ENCODE measurements at places on chromosomes 6 and 20.

DNA sequence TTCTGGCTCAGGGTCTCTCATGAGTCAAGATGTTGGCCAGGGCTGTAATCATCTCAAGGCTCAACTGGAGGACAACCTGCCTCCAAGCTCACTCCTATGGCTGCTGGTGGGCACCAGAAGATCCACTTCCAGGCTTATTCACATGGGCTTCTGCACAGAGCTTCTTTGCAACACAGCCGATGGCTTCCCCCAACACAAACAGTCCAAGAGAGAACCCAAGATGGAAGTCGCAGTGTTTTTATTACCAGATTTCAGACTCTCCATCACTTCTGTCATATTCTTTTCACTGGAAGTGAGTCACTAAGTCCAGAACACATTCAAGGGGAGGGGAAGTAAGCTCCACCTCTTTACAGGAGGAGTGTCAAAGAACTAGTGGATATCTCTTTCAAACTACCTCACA lies 75.5 kb downstream of the CD164 start:
- no peak for DNase-seq

- DNase-seq, result no peak
Observed at GRCh38 chr6:111367393-111368088, 115.5 kb downstream of the REV3L start.

- no peak for DNase-seq
Observed at GRCh38 chr6:47348316-47348863, 38.7 kb upstream of the TNFRSF21 start.

GRCh38 chr6:154261688-154262397 lies 94.8 kb downstream of the IPCEF1 start:
- no peak for DNase-seq

DNA sequence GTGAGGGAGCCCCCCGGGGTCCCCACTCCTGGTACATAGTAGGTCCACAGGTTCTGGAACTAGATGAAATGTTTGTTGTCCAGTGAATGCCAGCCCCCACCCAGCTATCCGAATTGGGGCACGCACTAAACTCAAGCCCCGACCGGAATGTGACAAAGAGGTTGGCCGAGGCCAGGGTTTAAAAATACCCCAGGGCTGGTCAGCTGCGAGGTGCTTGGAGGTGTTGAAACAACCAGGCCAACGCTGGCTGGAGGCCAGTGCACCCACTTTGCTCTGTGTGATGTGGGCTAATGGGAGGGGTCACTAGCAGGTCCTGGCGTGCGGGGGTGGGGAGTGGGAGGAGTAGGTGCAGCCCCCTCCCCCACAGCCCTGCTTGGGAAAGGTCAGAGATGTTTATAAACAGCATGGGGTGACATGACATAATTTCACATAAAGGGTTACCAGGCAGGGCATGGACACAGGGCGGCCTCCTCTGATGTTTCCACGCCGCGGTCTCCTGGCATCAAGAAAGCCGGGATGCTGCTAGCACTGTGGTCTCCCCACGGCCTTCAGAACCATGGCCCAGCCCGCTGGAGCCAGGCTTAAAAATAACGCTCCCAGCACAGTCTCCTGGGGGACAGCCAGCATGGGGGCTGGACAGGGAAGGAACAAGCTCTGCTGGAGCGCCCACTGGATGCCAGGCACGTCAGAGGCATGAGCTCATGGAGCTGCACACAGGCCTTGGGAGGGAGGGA lies 111.2 kb upstream of the PTPN1 start:
- peak; percentile 96 for DNase-seq

GRCh38 chr6:64497634-64498033 lies 862.0 kb downstream of the PHF3 start:
- no peak for DNase-seq

DNA sequence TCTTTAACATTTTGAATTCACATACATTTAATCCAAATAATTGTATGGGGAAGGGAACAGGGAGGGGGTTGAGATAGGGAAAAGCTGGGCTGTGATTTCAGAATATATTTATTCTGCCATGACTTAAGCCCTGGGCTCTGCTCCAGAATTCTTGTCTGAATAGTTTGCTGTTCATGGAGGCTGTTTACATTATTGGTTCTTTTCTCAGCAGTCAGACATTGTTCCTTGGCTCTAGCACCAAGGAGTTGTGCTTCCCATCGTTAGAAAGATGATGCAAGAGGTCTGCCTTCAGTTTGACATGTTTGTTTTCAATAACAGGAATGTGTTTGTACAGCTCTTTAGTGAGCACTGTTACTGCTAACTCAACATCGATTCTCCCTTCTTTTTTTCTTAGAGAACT lies 198.8 kb upstream of the CDYL start:
- DNase-seq, result no peak

GRCh38 chr6:84095156-84095555 lies 61.6 kb downstream of the MRAP2 start:
- no peak for DNase-seq

DNA sequence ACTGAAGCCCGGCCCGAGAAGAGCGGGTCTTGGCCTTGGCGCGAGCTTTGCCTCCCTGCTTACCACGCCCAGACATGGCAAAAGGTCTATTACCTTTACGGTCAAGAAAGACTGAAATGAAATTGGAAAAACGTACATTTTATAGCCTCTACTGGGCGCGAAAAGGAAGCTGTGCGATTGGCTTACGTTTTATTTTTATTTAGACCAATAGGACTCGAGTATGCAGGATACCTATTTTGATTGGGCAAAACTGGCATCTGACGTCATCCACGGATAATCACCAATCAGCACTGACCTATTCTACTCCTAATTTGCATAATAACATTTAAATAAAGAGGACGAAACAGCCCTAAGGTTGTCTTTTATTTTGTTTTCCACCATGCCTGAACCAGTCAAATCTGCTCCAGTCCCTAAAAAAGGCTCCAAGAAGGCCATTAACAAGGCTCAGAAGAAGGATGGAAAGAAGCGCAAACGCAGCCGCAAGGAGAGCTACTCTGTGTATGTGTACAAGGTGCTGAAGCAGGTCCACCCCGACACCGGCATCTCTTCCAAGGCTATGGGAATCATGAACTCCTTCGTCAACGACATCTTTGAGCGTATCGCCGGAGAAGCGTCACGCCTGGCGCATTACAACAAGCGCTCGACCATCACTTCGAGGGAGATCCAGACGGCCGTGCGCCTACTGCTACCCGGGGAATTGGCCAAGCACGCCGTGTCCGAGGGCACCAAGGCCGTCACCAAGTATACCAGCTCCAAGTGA lies 97.4 kb downstream of the OR2B2 start:
- no peak for DNase-seq

- no peak for DNase-seq
Observed at GRCh38 chr6:113301651-113302050, 555.5 kb upstream of the MARCKS start.

GRCh38 chr20:33664762-33665144 lies 2.0 kb upstream of the ACTL10 start:
- no peak for DNase-seq

DNA sequence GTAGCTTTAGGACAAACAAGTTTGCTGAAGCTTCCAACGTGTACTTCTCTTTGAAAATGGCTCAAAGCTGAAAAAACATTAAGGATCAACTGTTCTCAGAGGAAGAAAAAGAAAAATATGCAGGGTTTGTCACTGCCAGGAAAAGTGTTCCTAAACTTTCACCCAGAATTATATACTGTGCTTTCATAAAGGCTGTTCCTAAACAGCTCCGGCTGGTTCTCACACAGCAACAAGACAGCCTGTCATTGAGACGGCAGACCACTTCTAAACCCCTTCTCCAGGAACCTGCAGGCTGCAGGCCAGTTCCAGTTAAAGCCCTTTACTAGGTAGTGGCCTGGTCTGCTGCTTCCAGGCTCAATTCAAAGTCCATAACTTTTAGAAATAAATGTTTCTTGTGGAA lies 97.4 kb upstream of the SOX4 start:
- DNase-seq, result no peak

DNA sequence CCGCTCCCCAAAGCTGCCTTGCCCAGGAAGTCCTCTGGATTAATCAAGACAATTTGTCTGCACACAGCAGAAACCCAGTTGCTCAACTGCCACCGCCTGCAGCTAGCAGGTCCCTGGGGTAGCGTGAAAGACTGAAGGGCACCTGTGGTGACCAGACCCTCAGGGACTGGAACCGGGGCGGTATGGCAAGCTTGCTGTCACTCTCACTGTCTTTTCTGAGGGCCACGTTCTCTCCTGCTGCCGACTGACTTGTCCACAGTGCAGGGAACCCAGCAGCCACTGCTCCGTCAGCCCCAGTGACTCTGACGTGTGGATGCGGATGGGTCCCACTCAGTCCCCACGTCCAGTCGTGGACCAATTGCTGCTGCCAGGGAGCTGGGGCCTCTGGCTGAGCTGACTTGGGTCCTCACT lies 72.8 kb upstream of the PMEPA1 start:
- DNase-seq, result no peak

DNA sequence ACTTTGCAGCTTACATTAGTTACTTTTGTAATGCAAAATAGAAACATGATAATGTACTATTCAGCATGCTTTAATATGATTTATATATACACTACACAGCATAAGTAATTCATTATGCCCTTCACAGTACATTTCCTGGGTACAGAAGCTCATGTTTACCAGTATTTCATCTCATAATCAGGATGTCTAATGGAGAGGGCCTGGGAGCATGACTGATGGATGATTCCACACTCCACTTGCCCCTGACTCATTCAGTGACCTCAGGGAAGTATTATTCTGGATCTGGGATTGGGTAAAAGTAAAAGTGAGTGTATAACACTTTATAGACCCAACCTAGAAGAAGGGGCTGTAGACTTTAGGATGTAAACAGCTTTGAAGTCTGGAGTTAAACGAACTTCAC lies 31.4 kb upstream of the BACH2 start:
- DNase-seq, result no peak

DNA sequence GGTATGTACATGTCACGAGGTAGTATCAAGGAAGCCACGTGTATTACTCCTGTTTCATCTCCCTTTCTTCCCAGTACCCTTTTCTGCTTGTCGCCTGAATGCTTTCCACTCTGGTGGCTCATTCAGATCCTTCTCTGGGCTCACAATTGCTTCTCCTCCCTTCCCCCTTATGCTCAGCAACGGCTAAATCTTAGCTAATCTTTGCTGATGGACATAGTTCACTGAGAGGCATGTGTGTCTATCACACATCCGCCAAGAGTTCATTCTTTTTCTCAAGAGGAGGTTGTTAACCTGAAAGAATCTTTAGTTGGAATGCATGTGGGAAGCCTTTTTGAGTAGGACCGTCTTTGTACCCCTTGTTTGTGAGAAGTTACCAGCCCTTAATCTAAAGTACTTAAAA lies 25.8 kb upstream of the MROH8 start:
- no peak for DNase-seq

GRCh38 chr6:158029668-158030230 lies 48.1 kb downstream of the SYNJ2 start:
- DNase-seq, result no peak

- no peak for DNase-seq
Observed at GRCh38 chr6:9699888-9700287, 715.0 kb downstream of the TFAP2A start.

DNA sequence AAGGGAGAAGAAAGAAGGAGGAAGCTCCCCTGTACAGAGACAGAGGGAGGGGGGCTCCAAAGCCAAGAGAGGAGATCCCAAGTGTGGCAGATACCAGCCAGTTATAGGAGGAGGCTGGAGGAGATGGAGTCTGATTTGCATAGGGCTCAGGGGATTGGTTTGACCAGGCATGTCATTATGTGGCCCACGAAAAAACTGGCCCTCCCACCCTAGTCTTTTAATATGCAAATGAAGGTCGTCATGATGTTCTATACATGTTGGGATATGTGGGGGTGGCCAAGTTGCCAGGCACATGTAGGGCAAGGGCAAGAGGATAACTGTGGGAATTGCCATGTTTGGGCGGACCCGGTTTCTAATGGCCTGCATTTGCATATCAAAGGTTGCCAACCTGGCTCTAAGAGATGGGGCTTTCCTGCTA lies 17.6 kb upstream of the ZFP64 start:
- DNase-seq, result no peak

DNA sequence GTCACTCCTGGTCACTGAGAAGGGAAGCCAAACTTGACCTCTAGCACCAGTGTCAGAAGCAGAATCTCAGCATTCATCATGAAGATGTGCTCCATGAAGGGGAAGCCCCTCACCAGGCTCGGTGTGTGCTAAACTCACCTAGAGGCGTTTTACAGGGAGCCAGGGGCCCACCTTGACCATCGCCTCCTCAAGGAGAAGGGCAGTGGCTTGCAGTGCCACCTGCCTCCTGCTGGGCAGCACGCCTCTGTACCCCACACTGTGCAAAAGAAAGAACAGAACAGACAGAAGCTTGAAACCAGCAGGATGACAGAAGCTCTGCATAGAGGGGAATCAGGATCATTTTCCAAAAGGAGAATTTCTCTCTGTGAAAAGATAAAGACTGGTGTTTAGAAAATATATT lies 39.7 kb downstream of the NOX3 start:
- no peak for DNase-seq

DNA sequence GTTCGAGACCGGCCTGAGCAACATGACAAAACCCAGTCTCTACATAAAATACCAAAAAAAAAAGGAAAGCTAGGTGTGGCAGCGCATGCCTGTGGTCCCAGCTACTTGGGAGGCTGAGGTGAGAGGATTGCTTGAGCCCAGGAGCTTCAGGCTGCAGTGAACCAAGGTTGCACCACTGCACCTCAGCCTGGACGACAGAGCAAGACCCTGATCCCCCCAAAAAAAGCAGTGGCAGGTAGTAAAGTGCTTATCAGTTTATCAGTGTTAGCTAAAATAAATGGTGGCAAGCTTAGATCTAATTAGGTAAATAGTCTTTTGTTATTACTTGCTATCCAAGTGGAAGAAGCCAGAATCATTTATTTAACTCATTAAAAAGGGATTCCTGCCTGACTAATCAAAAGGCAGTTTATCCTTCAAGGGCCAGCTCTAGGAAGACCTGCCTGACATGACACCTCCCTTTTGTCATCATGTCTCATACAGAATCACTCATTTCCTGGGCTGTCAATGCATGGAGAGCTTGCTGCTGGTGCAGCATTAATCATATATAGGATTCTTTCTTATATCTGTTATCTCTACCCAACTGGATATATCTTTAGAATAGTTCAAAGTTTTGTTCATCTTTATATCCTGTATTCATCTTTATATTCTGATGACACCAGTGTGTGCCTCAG lies 9.6 kb downstream of the DSTN start:
- no peak for DNase-seq

DNA sequence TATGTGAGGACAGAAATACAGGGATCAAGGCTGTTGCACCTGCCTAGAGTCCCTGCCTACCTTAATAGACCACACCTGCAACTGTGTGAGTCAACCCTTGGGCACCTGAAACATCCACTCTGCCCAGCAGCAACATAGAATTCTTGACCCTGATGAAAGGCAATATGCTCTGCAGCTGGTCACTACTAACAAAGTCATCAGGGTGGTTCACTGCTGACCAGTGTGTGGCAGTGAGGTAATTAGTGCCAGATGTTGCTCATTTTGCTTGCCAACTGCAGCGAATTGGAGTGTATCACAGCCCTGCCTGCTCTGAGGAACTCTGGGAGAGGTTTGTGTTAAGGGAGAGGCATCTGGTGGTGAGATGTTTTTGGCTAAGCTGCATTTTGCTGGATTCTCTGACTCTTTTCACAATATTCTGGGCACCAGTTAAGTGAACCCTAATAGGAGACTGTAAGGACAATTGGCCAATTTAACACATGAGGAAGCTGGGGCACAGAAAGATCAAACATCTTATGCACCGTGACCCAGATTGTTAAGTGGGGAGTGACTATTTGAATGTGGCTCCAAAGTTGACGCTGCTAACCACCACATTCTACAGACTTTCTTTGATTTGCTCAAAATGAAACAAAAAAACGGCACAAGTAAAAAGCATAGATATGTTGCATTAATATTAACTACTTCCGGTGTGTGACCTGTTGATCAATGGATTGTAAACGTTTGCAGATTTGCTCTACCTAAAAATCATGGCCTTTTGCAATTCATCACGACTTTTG lies 61.9 kb upstream of the OPRM1 start:
- no peak for DNase-seq

- DNase-seq, result no peak
Observed at GRCh38 chr6:163655217-163656121, 241.0 kb downstream of the QKI start.
